ENCODE measurements at places on chromosomes 6 and 20.

GRCh38 chr6:5665667-5666066 is 341.1 kb downstream of the NRN1 start:
- DNase-seq: no peak

DNA sequence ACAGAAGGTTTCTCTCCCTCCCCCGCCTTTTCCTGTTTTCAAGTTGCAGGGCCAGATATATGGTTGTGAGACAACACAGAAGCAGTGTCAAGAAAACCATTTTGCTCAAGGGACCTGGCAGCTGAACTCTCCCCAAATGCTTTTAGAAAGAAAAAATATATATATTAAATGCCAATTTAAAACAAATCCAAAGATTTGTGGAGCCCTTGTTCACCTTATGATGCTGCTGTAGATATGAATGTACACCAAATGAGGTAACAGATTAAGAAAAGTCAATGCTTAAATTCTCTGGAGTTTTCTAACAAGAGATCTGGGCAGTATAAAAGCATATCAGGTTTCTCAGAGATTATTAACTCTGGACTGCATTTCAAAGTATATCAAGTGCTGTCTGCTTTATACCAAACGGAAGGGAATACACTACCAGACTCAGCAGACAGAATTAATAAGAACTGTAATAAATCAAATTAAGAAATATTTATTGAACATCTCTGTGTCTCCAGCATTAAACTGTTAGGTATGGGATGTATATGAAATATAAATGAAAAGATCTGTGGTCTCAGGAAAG is 357.5 kb downstream of the HDGFL1 start:
- no peak for DNase-seq

- no peak for DNase-seq
Observed at GRCh38 chr6:31620586-31621319, at the start of gene PRRC2A. TSS of gene PRRC2A (plus strand) at chr6:31620715. CDS start at chr6:31622790, 2,075 bp downstream.

GRCh38 chr6:5011346-5011745 is 7.5 kb upstream of the RPP40 start:
- no peak for DNase-seq

GRCh38 chr6:5811997-5812396 is 194.7 kb downstream of the NRN1 start:
- DNase-seq: no peak

All from brain pericyte (primary cell).